ENCODE measurements at places on chromosomes 7 and 10.

DNA sequence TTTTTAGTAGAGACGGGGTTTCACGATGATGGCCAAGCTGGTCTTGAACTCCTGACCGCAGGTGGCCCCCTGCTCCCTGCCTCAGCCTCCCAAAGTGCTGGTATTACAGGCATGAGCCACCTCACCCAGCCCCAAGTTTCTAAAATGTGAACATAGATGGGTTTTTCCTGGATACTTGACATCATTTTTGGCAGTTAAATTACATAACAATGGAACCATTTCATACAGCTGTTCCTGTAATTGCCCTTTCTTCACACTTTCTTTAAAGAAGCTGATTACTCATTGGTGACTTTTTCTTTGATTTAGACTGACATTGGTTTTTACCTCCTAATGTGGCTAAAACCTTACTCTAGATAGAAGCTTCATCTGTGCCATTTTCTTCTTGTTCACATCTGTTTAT, 5.9 kb downstream of the ZKSCAN1 start:
- no peak for DNase-seq

DNA sequence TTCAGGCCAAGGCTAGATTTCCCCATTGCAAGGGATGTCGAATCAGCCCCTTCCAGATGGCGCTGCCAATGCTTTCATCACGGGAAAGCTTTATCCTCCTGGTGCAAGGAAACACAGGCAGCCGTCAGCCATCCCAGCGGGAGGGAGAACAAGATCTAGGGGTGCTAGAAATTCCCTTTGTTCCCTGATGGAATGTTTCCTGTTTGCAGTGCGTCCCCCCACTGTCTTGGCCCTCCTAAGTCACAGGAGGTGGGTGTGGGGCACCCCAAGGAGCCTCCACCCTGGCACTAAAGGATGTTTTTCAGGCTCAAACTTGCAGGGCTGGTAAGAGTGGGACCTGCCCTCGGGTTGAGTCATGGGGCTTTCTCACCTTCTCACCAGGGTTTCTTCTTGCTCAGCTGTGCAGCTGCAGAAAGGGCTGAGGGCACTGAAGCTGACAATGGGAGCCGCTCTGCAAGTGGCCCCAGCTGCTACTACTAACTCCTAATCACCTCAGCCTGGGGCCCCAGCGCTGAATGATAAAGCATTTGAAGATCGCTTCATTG, 103.6 kb downstream of the PRPF18 start:
- no peak for DNase-seq

- DNase-seq = no peak
Observed at GRCh38 chr7:99642027-99642426, 25.3 kb downstream of the ZSCAN25 start.

DNA sequence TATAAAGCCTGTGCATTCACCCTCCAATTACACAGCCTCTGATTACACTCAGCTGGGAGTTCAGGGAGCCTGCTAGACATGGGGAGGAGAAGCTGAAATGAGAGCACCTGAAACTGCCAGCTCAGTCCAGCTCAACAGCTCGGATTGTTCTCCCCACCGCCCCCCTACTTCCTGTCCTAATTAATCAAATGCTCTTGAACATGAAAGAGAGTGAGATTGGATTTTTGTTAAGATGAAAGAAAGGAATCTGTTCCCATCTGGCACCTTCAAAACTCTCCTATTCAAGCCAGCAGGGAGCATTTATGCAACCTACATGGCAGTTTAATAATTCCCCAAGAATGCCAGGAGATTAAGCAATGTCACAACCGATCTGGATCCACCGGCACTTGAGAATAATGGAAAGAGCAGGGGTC, 98.0 kb downstream of the NPSR1 start:
- DNase-seq = no peak

DNA sequence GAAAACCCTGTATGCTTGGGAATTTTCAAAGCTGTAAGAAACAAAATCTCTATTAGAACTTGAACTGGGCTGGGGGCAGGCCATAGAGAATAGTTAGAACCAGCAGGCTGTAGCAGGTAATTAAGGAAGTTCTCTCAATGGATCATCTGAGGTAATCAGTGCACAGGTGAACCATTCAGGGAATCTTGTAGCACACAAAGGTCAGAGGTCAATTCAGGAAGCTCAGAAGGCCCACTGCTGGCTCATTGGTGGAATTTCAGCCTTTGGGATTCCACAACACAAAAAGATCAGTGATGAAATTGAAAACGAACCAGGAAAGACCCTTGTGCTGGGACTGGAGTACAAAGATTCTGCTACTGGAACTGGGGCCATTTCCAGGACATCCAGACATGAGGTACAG, 82.0 kb downstream of the TMEM168 start:
- peak; percentile 5 for DNase-seq

DNA sequence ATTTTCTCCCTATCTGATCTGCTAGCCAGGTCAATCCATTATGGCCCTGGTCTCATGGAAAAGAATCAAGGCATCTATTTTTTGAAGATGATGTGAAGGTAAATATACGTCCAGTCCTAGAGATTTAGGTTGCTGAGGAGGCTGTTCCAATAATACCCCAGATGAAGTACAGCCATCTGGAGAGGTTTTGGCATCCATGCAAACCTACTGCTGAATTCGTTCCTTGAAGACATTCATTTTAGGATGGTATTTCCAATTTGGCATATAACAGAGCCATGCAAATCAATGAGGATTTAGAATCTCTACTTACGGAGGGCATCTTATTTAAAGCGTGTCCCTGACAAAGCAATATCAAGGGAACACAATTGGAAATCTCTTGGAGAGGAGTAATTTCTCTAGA, 465.5 kb downstream of the KCNMA1 start:
- DNase-seq = no peak

- no peak for DNase-seq
Observed at GRCh38 chr7:4020086-4020485, 662.0 kb upstream of the FOXK1 start.

DNA sequence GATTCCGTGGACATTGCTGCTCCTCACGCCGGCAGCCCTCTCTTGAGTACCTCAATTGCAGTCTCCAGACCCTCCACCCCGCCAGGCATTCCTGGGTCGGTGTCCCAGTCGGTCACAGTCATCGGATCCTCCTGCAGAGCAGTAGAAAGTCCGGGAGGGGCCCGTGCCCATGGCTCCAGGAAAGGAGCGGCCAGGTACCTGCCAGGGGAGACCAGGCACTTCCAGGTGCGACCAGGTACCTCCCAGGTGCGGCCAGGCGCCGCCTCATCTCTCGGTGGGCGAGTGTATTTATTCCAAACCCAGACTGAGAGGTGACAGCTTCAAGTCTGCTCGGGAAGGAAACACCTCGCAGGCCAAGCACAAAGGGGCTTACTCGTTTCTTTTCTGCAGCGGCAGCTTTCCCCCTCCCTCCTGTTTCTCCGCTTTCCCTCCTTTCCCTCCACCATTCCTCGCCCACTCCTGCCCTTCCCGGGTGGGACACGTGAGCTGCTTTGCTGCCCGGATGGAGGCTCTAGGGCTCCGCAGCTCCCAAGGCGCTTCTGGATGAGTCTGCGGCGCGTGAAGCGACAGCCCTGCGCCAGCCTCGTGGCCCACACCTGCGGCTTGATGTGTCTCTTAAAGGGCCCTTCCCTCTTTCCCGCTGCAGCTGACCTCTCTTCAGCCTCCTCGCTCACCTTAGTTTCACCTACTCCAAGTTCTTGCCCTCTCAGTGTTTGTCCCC, 39.4 kb upstream of the AGK start:
- no peak for DNase-seq

- no peak for DNase-seq
Observed at GRCh38 chr10:12980713-12981306, 20.7 kb downstream of the CCDC3 start.

DNA sequence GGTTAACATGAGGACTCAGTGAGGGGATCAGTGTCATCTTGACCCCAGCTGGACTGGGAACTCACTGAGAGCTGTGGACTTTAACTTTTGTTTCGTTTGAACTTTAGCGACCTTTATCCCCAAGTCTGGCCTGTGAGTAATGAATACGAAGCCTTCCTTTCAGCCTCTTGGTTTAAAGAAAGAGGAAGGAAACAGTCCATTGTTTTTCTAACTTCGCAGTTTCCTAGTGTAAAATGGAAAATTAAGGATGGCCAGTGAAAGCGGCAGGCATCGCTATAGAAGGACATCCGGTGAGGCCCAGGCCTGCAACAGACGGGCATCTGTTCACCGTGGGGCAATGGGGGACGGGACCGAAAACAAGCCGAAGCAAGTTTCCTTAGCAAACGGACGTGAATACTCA, 44.1 kb upstream of the ADO start:
- no peak for DNase-seq

DNA sequence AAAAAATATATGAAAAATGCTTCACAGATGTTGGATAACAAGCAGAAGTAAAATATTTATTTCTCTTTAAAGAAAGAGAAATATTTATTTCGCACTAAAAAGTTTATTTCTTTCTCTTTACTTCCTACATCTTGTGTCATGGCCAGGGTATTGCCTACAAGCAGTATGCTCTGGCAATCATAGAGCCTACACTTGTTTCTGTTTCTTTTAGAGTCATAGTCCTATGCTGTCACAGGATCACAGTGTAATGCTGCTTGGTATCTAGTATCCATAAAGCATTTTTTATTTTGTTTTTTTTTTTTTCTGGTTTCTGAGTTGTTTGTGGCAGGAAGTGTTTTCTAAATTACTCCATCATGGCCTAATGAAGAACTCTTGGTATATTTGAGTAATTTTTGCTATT, 116.0 kb downstream of the ATRNL1 start:
- no peak for DNase-seq

DNA sequence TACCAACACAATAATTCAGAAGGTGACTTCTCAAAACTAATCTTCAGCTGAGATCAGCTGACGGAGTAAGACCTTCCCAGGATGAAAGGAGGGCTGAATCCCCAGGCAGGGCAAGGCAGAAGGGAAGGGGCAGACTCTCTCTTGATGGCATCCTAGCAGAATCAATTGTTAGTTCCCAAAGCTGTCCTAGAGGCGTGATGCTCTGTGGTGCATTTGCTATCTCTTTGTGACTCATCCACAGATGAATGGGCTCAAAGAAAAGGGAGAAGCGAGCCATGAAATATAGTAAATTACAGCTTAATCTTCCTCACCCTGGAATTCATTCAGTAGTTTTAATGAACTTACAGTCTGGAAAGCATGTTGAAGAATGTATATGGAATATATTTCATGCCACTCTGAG, 37.2 kb downstream of the PDE1C start:
- no peak for DNase-seq

- DNase-seq = no peak
Observed at GRCh38 chr7:150745086-150745485, 7.9 kb downstream of the GIMAP5 start.

DNA sequence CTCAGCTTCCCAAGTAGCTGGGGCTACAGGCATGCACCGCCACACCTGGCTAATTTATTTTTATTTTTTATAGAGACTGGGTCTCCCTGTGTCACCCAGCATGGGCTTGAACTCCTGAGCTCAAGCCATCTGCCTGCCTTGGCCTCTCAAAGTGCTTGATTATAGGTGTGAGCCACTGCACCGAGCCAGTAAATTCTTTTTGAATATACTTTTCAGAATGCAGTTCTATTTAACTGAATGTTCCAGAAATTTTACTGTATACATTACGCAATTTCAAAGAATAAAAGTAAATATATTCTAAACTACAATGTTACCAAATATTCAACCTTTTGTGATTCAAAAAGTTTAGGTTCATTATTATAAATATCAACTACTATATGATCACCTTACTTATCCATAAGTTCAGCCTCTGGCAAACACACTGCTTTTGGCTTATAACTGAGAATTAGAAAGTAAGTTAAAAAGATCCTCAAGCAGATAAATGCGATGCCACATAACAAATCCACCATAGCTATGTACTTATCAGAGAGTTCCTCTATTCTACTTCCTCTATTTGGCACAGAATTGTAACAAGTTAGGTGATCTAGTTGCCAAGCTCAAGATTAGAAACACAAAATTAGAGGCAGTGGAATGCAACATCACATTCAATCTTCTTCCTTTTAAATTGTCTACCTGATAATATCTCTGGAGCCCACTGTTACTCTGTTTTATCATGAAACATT, 118.2 kb downstream of the ANK3 start:
- DNase-seq = no peak

DNA sequence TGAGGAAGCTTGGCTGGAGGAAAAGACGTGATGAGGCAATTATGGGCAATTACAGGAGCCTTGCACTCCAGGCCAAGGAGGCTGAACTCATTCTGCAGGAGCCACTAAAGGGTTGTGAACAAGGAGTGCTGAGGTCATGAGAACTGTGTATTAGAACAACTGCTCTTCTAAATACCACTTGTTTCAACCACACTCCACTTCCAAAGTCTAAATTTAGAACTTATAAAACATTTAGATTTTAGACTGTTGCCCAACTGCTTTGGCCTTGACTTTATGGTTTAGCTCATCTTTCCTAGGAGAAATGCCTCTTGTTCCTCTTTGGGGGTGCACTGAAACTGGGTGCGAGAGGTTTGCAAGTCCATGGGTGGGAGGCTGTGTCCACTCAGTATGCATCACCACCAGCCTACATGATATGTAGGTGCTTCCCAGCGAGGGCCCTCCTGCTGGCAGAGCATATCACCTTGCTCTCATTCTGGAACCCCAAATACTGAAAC, 199.7 kb upstream of the AOAH start:
- no peak for DNase-seq

DNA sequence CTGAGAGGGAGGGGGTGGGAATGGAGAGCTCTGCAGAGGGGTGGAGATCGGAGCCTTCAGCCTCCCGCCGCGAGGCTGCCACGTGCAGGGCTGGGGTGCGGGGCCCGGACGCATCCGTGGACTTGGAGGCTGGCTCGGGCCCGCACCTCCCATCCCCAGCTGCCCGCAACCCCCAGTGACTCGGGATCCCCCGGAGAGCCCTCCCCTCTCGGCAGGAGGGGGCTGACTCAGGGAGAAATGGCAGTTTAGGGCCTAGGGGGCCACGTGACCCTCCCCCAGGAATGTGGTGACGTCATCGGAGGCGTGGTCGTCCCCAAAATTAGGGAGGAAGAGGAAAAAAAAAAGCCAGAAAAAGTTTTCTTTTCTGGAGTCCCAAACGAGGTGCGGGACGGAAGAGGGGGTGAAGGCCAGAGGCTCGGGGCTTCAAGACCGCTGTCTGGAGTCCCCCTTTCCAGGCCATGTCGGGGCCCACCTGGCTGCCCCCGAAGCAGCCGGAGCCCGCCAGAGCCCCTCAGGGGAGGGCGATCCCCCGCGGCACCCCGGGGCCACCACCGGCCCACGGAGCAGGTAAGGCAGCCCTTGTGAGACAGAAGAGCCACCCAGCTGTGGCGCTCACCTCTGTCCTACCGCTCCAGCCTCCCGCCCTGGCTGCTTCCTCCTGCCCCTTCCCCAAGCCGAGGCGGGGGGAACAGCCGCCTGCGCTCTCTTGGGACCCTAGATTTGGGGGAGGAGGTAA, at the start of gene TRIP6:
TSS of gene TRIP6 (plus strand) at position 348 of the 736 bp plus-strand sequence. CDS start at position 459, 111 bp downstream.
- peak; percentile 72 for DNase-seq

Measured in iPS DF 6.9 (cell line).